ENCODE measurements at places on chromosomes 2 and 18. TPM values are rescaled to one million over a fixed set of nuclear protein-coding genes. Genes with fewer than 3 reads are reported as not detected.

GRCh38 chr2:8517850-8518498 is 163.9 kb upstream of the ID2 start:
- no peak for DNase-seq

GRCh38 chr2:187424146-187424545 is 23.9 kb downstream of the CALCRL start:
- DNase-seq = no peak

DNA sequence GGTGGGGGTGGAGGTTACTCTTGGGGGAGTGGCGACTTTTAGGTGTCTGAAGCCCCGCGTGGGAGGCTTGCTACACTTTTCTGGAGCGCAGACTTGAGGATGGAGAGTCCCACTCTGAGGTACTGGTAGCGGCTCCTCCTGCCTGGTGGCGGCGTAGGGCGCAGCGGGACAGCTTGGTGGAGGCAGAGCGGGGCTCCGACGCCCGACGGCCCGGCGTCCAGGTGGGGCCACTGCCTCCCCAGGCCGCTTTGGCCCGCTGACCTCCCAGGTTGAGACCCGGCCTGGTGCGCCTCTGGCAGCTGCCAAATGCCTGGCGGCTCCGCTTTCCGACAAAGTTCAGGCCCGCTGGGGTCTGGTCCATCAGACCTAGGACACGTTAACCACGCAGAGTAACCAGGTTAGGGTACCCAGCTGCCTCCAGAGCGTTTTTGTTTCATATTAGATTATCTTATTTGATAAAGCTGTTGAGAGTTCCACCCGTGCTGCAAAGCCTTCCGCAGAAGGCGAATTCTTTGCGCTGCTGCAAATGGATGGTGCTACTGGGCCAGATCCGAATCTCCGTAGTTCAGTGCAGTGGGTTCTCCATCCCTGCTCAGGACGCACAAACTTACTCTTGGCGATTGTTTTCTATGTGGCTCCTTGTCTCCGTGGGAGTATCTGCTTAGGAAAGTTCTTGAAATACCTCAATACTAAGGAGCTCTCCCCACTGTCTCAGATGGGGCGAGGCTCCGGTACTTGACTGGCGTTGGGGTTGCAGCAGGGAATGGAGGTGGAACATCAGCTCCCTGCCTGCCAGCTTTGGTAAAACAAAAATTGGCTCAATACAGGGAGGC is 405.9 kb downstream of the XIRP2 start:
- no peak for DNase-seq

DNA sequence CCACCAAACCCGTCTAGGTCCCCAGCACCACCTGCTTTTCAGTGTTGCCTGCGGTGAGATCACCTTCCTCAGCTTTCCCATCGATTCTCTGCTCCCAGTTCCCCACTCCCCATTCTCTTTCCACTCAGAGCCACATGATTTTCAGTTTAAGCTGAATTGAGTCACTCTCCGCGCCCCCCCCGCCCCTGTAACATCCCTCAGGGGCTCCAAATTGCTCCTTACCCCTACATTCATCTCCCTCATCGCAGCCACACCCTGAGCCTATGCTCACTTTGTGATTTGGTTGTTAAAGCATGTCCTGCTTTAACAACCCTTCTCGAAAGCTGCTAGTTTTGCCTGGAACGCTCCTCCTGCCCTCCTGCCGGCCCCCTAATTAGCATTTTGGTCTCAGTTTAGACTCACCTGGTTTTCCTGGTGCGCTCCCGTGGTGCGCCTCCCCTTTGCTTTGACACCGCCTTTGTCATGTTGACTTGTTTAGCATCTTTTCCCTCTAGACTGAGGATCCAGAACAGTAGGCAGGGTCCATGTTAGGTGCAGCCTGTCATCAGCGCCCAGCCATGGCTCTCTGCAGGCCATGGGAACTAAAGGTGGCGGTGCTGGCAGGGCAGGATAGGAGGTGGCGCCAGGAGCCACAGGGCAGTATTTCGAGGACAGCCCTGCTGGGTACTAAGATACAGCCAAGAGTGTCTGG is 60.8 kb downstream of the ST3GAL5 start:
- DNase-seq = no peak

- DNase-seq = no peak
These were observed 41.9 kb downstream of the HDHD2 start for GRCh38 chr18:47108373-47108772.

DNA sequence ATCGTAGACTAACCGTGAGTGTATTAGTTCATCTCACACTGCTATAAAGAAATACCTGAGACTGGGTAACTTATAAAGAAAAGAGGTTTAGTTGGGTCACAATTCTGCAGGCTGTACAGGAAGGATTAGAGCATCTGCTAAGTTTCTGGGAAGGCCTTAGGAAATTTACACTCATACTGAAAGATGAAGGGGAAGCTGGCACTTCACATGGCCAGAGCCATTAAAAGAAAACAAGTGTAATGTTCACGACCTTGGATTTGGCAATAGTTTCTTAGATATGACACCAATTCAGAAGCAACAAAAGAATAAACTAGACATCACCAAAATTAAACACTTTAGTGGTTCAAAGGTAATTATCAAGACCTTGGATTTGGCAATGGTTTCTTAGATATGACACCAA is 23.8 kb downstream of the ABCB11 start:
- DNase-seq = no peak

- no peak for DNase-seq
These were observed 72.0 kb upstream of the SH3BP4 start for GRCh38 chr2:234879671-234880455.

- no peak for DNase-seq
These were observed 5.1 kb downstream of the SMIM21 start for GRCh38 chr18:75422341-75422910.

DNA sequence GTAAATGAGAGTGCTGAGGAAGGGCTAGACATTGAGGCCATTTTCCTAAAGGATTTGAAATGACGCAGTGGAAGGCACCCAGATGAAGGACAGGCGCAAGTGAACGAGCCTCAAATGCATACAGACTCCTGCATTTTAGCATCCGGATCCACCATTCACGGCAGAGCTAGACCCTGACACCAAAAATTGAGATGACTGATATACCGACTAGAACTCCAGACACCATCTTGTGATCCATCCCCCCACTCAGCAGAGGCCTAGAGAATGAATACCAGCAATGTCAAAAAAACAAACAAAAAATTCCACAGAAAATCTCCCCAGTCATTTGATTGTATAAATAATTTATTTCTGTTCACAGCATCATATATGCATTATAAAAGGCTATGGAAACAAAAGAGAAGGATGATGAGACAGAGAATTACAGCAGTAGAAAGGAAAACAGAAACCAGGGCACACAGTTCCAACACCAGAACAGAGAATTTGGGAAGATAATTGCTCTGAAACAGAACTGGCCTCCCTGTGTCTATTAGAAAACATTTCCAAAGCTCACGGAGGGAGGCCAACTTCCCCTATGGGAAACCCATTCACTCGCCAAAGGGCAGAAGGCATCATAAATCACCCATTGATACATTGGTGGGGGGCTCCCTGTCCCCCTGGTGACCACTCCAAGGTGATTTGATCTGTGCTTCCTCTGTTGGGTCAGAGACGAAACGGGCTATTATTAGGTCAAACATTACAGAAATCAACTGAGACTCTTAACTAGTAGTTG is 4.0 kb downstream of the ARL4C start:
- no peak for DNase-seq

DNA sequence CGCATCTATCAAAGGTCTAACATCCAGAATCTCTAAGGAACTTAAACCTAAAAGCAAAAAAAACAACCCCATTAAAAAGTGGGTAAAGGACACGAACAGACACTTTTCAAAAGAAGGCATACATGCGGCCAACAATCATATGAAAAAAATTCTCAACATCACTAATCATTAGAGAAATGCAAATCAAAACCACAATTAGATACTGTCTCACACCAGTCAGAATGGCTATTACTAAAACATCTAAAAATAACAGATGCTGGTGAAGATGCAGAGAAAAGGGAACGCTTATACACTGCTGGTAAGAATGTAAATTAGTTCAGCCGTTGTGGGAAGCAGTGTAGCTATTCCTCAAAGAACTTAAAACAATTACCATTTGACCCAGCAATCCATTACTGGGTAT is 38.0 kb downstream of the PPP3R1 start:
- no peak for DNase-seq

DNA sequence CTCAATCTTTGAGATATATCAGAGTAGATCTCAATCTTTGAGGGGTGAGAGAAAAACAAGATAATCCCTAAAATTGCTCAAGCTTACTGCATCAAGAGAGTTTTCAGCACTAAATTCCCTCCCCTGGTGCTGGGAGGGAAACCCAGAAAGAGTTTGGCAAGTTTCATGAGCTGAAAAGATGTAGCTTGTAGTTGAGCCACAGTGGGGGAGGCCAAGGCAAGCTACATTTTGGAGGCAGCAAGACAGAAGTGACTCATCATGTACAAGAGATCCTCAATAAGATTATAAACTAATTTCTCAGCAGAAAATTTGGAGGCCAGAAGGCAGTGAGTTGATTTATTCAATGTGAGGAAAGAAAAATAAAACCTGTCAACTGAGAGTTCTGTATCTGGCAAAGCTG is 308.2 kb downstream of the PIEZO2 start:
- DNase-seq = peak; percentile 29

DNA sequence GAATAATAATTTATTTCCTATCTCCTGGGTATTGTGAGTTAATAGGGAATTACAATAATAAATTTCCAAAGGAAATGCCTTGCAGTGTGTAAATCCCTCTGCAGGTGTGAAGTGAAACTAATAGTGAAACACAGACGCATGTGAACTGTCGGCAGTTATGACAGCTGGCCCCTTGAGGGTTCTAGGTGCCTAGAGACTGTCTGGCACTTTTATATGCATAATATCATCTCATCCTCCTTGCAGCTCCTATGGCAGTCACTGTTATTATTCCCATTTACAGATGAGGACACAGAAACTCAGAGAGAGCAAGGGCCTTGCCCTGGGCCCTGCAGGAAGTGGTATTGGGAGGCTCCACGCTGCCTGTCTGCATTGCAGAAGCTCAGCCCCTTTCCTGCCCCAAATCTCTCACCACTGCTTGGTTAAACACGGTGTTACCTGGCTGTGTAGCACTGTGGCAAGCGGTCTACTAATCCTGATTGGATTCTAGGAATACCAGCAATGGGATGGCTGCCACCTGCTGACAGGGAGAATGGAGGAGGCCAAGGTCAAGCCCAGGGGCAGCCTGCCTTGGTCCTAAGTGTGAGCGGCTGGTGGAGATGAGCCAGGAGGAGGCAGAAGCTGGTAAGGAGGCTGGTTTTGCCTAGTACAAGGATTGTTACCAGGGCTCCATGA is 32.8 kb upstream of the ACKR3 start:
- DNase-seq = no peak

DNA sequence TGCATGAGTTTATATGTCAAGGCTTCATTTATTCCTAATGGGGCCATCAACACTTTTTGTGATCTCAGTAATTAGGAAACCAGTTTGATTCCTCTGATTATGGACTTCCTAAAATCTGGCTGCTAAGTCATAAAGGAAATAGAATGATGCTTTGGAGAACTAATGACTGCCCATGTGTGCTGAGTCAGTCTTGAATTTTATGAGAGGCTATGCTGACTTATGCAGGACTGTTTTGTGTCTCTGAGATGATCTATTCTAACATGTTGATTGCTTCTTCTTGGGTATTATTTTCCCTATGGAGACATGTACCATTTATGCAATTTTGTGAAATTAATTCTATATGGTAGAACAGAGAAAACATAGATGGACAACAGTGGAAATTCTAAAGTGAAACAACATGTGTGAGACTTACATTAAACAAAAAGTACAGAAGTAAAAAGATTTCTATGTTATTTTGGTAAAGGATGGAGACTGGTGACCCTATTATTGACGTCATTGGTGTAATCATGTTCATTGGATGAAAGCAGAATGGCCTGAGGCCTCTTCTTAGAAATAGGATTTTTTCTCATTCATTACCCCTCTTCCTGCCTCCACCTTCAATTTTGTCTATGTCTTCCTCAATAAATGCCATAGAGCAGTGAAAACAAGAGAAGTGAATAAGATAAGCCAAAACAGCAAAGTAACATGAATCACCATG is 1658.2 kb upstream of the PIK3C3 start:
- DNase-seq = no peak

GRCh38 chr18:48300463-48300961 is 108.7 kb downstream of the ZBTB7C start:
- DNase-seq = peak; percentile 55

DNA sequence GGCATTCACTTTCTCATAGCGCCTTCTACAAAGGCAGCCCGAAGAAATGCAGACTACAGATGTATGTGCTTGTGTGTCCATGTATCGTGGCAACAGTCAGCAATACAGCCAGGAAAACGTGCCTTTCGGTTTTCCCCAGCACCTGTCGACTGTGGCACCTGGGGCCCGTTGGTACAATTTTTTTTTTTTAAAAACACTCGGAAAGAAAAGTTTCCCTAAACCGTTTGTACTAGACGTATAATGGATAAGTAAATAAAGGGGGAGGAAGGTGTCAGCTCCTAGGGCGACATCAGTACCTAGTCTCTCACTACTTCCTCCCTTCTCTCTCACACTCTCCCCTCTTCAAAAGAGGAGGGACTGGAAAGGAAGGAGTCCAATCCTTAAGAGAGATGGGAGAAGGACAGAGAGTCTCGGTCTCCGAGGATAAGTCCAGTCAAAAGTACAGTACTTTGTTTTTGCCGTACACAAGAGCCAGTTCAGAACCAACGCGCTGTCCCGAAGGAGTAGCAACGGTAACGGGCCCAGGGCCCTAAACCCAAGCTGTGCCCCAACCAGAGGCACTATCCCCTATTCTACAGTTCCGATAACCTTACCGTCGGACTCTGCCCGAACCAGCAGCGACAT is 759 bp downstream of the PPP4R3B start:
- DNase-seq = no peak

GRCh38 chr18:42784632-42785031 is 330.9 kb downstream of the RIT2 start:
- DNase-seq = no peak

DNA sequence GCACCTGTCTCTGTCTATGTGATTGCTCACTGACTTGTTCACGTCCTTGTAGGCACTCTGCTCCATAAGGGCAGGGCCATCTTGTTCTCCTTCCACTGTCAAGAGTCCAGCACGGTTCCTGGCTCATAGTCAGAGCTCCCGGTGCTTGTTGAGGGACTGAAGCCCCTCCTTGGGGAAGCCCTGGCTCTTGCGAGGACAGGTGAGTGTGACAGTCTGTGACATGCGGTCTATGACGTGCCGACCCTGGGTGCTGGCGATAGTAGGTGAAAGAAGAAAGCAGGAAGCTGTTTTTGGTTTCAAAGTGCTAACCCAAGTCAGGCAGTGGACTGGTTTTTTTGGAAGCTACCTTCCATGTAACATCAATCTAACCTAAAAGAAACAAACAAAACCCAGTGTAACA is 18.8 kb downstream of the TSHZ1 start:
- DNase-seq = no peak

MEP1B gene
- not detected for total RNA-seq

PNKD gene
- 62.4 TPM for total RNA-seq

SCN2A gene
- 0.13 TPM for total RNA-seq

NEDD4L gene
- total RNA-seq = 64.9 TPM

FAP gene
- 1.4 TPM for total RNA-seq

GALNT13 gene
- 3.2 TPM for total RNA-seq

TUBA3E gene
- total RNA-seq = 6.0 TPM
